CD8-positive, alpha-beta memory T cell (primary cell): ENCODE measurements at places on chromosomes 3 and 15. TPM values are rescaled to one million over a fixed set of nuclear protein-coding genes. Genes with fewer than 3 reads are reported as not detected.

DNA sequence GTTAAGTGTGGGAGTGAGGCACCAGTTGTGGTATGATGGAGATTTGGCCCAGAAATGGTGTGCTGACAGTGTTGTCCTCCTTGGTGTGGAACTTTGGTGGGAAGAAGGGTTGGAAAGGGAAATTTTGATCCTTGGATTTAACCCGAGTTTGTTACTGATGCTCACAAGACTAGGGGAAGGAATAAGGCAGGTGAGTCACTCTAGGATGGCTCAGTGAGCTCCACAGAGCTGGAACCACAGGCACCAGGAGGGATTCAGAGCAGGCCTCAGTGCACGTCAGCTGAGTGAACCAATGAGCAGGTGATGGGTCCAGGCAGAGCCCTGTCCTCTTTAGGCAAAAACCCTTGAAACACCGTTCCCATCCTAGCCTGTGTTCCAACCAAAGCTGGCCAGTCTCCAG, 11.4 kb downstream of the CHRD start:
- no peaks in the 10 kb centered on the region for H3K27me3 ChIP-seq
- H3K36me3 ChIP-seq: no peaks in the 10 kb centered on the region
- no peak overlapping the region for H3K4me3 ChIP-seq

GRCh38 chr3:18234717-18235335, 190.3 kb downstream of the SATB1 start:
- H3K36me3 ChIP-seq: no peaks in the 10 kb centered on the region
- H3K27ac ChIP-seq: no peak overlapping the region
- no peak overlapping the region for H3K4me3 ChIP-seq
- no peak for DNase-seq
- H3K4me1 ChIP-seq: no peaks in the 10 kb centered on the region

- no peaks in the 10 kb centered on the region for H3K27me3 ChIP-seq
- no peak overlapping the region for H3K4me3 ChIP-seq
- H3K36me3 ChIP-seq: no peaks in the 10 kb centered on the region
- H3K27ac ChIP-seq: no peak overlapping the region
Measured at GRCh38 chr3:158737976-158738615, 5.8 kb upstream of the RARRES1 start.

- no peaks in the 10 kb centered on the region for H3K36me3 ChIP-seq
- no peaks in the 10 kb centered on the region for H3K27me3 ChIP-seq
- DNase-seq: no peak
- no peak overlapping the region for H3K4me3 ChIP-seq
- H3K27ac ChIP-seq: no peak overlapping the region
Measured at GRCh38 chr3:109071350-109072142, 46.4 kb downstream of the MORC1 start.

- no peak overlapping the region for H3K27ac ChIP-seq
- no peaks in the 10 kb centered on the region for H3K27me3 ChIP-seq
- no peaks in the 10 kb centered on the region for H3K4me1 ChIP-seq
- no peak for DNase-seq
Measured at GRCh38 chr3:159775372-159775961, 213.2 kb upstream of the IL12A start.

GRCh38 chr15:85456798-85457197, 76.4 kb downstream of the AKAP13 start:
- H3K4me1 ChIP-seq: peaks cover 14% of the 10 kb centered on the region
- H3K27me3 ChIP-seq: no peaks in the 10 kb centered on the region
- no peak for DNase-seq
- H3K27ac ChIP-seq: no peak overlapping the region

- H3K4me1 ChIP-seq: peaks cover 39% of the 10 kb centered on the region
- H3K27me3 ChIP-seq: no peaks in the 10 kb centered on the region
- no peak overlapping the region for H3K4me3 ChIP-seq
- no peaks in the 10 kb centered on the region for H3K36me3 ChIP-seq
- peak; percentile 24 for DNase-seq
- H3K27ac ChIP-seq: no peak overlapping the region
Measured at GRCh38 chr15:64653757-64654156, 121.6 kb downstream of the RBPMS2 start.

DNA sequence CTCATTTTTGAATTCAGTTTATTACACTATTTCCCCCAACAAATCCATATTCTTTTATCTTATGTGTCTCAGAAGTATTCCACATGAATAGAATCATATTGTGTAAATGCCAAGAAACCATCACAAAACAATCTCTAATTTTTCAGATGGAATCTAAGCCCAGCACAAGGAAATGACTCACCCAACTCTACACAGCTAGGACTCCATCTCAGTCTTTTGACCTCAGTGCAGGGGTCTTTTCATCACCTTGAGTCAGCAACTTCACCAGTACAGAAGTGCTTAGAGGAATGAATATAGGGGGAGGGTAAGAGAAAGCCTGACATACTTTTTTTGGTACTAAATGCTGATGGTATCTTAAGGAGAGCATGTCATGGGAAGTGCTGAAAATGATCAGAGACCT, 169.3 kb upstream of the LRRN1 start:
- H3K4me1 ChIP-seq: no peaks in the 10 kb centered on the region
- no peaks in the 10 kb centered on the region for H3K27me3 ChIP-seq
- H3K27ac ChIP-seq: no peak overlapping the region
- H3K36me3 ChIP-seq: no peaks in the 10 kb centered on the region
- no peak for DNase-seq

- H3K27me3 ChIP-seq: no peaks in the 10 kb centered on the region
- H3K4me1 ChIP-seq: no peaks in the 10 kb centered on the region
- H3K36me3 ChIP-seq: no peaks in the 10 kb centered on the region
- H3K27ac ChIP-seq: no peak overlapping the region
- H3K4me3 ChIP-seq: no peak overlapping the region
Measured at GRCh38 chr15:42024303-42024702, 3.5 kb upstream of the PLA2G4E start.

- H3K4me3 ChIP-seq: no peak overlapping the region
- H3K4me1 ChIP-seq: no peaks in the 10 kb centered on the region
- H3K27me3 ChIP-seq: peaks cover 3% of the 10 kb centered on the region
Measured at GRCh38 chr3:170542704-170543103, 43.2 kb downstream of the SLC7A14 start.

DNA sequence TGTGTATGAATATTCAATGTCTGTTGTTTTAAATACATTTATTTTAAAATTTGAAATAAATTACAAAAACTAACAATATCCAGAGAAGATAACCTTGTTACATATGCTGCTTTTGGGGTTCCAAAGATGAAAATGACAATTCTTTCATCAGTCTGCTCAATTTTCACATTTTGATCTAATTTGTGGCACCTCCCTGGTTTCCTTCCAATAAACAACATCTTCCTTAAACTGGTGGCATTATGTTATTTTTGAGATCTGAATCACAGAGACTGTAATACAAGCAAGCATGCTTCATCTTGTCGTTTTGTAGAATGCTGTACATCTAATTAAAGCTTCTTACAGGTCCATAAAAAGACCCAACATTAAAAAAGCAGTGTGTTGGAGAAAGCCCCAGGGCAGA, 2.2 kb upstream of the SNRK start:
- H3K36me3 ChIP-seq: no peaks in the 10 kb centered on the region
- H3K4me3 ChIP-seq: no peak overlapping the region
- DNase-seq: no peak
- H3K27me3 ChIP-seq: no peaks in the 10 kb centered on the region
- H3K27ac ChIP-seq: no peak overlapping the region
- peaks cover 11% of the 10 kb centered on the region for H3K4me1 ChIP-seq

DNA sequence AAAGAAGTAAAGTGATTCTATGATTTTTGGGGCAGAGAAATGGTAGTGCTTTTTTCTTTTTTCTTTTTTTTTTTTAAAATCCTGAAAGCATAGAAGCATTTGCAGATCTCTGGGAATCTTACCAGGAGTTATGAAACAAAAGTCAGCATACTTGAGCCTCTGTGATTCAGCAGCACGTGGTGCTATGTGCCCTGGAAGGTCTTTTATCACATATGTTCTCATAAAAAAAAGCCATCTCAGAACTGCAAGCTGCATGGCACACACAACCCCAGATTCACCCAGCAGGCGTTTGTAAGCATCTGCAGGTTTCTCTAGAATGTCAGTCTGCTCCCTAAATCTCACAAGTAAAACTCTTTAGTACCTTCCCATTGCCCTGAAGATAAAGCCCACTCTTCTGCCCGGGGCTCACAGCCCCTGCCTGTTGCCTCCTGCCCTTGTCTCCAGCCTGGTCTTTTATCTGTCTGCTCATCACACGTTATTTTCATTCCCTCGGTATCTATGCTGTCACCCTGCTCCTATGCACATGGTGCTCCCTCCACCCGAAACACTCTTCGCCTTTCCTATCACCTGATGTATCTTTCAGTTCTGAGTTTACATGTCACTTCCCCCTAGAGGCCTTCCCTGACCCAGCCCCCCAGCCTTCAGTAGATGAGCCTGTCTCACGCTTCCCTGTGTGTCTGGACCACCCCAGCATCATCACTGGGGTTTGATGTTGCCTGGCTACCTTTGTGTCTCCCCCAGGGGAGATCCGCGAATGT, 72.4 kb downstream of the CHDH start:
- no peaks in the 10 kb centered on the region for H3K4me1 ChIP-seq
- no peak overlapping the region for H3K27ac ChIP-seq
- no peak for DNase-seq
- no peaks in the 10 kb centered on the region for H3K36me3 ChIP-seq

- DNase-seq: peak; percentile 14
- no peak overlapping the region for H3K27ac ChIP-seq
- H3K4me3 ChIP-seq: no peak overlapping the region
- no peaks in the 10 kb centered on the region for H3K27me3 ChIP-seq
- no peaks in the 10 kb centered on the region for H3K36me3 ChIP-seq
Measured at GRCh38 chr3:42535981-42536784, 33.7 kb downstream of the VIPR1 start.

DNA sequence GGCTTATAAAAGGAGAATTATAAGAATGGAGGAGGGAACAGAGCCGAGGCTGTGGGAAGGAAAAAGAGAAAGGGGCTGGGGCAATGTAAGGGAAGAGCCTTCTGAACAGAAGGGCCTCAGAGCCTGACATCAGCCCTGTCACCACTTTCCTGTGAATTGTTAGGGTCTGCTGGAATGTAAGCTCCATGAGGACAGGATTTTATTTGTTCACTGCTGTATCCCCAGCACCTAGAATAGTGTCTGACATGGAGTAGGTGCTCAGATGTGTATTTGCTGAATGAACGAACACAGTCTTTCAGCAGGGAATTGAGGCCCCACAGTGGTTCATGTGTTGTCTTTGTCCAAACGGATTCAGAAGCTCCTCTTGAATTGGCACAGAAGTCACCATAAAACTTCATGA, 251.5 kb downstream of the OPA1 start:
- H3K27ac ChIP-seq: peak overlapping the region; percentile 76
- H3K27me3 ChIP-seq: no peaks in the 10 kb centered on the region
- no peak for DNase-seq
- no peaks in the 10 kb centered on the region for H3K36me3 ChIP-seq
- no peaks in the 10 kb centered on the region for H3K4me1 ChIP-seq

- no peaks in the 10 kb centered on the region for H3K4me1 ChIP-seq
- no peak overlapping the region for H3K27ac ChIP-seq
- H3K36me3 ChIP-seq: no peaks in the 10 kb centered on the region
- no peaks in the 10 kb centered on the region for H3K27me3 ChIP-seq
- DNase-seq: no peak
Measured at GRCh38 chr3:21256932-21257331, 494.1 kb downstream of the ZNF385D start.

GRCh38 chr3:133504736-133505135, 68.8 kb upstream of the CDV3 start:
- no peak for DNase-seq
- no peaks in the 10 kb centered on the region for H3K36me3 ChIP-seq
- peaks cover 19% of the 10 kb centered on the region for H3K4me1 ChIP-seq

- no peak overlapping the region for H3K27ac ChIP-seq
- no peak for DNase-seq
- H3K27me3 ChIP-seq: no peaks in the 10 kb centered on the region
- H3K36me3 ChIP-seq: peaks cover 30% of the 10 kb centered on the region
- no peaks in the 10 kb centered on the region for H3K4me1 ChIP-seq
- no peak overlapping the region for H3K4me3 ChIP-seq
Measured at GRCh38 chr15:84804005-84804900, 12.9 kb upstream of the ALPK3 start.

DNA sequence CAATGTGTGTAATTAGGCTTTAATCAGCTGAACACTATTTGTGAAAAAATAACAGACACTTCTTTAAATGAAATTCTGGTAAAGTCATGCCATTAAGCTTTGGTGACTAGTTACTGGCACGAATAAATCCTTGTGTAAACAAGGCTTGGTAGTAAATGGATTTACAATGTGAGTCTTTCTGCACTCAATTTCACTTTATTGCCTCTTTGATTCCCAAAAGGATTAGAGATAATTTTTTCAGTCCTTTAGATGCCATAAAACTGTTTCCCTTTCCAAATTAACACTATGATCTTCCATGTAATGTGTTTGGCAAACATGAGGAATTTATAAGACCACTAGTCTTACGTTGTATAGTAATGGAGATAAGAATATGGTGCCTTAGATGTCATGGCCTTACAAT, 339.5 kb upstream of the DNAJC19 start:
- H3K36me3 ChIP-seq: no peaks in the 10 kb centered on the region
- H3K27me3 ChIP-seq: no peaks in the 10 kb centered on the region
- no peak overlapping the region for H3K4me3 ChIP-seq
- no peaks in the 10 kb centered on the region for H3K4me1 ChIP-seq

DNA sequence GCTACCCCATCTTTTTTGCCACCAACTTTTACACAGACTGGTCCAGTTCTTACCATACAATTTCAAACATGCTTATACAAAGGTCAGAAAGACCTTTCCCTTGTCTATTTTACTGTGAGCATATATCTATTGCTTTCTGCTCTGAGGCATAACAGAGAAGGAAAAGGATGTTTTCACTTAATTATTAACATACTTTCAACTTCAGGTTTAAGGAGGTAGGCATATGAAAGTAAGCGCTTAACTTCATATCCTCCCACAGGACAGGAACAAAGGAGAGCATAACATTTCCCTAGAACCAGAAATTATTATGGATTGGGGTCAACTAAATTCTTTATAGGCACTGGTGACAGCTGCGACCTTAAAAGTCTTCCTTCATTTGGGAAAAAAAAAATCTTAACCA, 1.1 kb downstream of the MYEF2 start:
- peak overlapping the region; percentile 56 for H3K4me3 ChIP-seq
- DNase-seq: no peak
- H3K27me3 ChIP-seq: no peaks in the 10 kb centered on the region
- peaks cover 7% of the 10 kb centered on the region for H3K4me1 ChIP-seq

DNA sequence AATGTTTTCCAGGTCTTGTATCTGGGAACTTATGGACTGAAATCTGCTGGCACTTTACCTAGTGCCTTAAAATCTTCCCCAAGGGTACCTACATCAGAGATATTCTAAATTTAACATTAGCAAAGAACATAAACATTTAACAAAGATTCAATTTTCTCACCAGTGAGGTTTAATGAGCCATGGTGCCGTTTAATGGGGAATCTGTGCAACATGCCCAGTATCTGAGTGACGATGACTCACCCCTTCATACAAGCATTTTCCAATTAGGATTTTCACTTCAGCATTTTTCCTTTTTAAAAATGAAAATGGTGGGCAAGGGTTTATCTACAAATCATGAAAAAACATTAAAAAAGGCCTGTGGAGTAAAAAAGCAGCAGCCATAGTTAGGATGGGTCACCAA, 189.4 kb downstream of the SLC9A9 start:
- H3K27me3 ChIP-seq: no peaks in the 10 kb centered on the region
- no peaks in the 10 kb centered on the region for H3K4me1 ChIP-seq
- no peak overlapping the region for H3K27ac ChIP-seq
- no peak overlapping the region for H3K4me3 ChIP-seq

ARL8B gene
- total RNA-seq: 64.5 TPM

C2CD4B gene
- total RNA-seq: 0.13 TPM

TJP1 gene
- not detected for total RNA-seq

ZNF35 gene
- 9.0 TPM for total RNA-seq

GLDN gene
- total RNA-seq: not detected

CELF6 gene
- total RNA-seq: 0.53 TPM

COL6A6 gene
- not detected for total RNA-seq

CHL1 gene
- not detected for total RNA-seq

TM4SF1 gene
- 0.27 TPM for total RNA-seq

ABHD17C gene
- total RNA-seq: 5.6 TPM

UQCC5 gene
- 15.3 TPM for total RNA-seq
